Left forelimb (tissue), 1 donor: ENCODE measurements at places on chromosomes 11 and 22.

DNA sequence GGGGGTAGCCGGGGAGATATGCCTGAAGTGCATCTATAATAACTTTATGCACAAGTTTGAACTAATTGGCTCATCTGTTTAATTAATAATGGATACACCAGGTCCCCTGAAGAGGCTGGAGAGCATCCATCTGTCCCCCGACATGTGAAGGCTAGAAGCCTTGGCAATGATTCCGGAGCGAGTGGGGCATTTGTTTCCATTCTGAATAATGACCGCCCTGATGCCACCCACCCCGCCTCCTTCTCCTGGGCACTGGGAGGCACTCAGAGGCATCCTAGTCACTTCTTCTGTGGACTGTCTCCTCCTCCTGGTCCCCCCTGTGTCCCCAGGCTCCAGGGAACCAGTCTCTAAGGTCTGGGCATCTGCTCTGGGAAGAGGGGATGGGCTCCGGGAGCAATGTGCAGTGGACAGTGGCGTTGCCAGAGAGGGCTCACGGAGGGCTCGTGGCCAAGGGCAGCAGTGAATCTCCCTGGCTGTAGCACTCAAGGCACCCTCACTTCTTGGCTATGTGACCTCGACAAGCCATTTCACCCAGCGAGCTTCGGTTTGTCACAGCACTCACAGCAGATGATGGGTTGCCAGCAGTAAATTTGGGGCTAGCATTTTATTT is 64.7 kb downstream of the TSPAN18 start:
- DNase-seq, result no peak

- no peak for DNase-seq
Measured at GRCh38 chr11:64489831-64490441, 101.1 kb upstream of the SLC22A12 start.

- DNase-seq, result no peak
Measured at GRCh38 chr11:119522609-119523008, 99.6 kb upstream of the THY1 start.

DNA sequence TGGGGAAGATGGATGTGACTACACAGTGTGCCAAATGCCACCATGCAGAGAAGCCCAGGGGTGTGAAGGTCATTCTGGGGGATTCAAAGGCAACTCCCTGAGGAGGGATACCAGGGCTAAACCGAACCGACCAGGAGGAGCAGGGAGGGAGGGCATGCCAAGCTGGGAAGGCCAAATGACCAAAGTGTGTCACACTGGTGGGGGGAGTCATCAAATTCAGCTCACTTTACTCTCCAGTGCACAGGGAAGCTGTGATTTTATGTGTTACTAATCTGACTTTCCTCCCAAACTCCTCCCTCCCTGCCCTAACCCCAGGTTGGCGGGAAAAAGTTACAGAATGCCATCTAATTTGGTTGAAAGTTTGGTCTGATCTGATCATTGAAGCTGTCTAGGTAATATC is 29.7 kb upstream of the TSKU start:
- DNase-seq, result no peak

DNA sequence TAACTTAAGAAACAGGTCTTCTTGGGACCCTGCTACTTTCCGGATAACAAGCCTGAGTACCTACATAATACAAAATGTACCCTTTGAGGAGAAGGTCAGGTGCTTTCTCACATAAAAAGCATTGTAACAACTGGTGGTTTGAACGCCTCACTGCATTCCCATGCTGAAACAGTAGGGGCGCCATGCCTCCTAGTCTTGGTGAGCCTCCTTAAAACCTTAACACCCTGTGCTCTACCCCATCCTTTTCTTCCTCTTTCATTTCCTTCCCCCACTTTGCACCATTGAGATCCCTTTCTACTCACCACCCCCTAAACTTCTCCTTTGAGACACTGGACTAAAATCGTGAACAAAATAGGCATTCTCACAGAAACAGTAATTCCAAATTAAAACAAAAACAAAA is 729.3 kb downstream of the NTM start:
- no peak for DNase-seq

DNA sequence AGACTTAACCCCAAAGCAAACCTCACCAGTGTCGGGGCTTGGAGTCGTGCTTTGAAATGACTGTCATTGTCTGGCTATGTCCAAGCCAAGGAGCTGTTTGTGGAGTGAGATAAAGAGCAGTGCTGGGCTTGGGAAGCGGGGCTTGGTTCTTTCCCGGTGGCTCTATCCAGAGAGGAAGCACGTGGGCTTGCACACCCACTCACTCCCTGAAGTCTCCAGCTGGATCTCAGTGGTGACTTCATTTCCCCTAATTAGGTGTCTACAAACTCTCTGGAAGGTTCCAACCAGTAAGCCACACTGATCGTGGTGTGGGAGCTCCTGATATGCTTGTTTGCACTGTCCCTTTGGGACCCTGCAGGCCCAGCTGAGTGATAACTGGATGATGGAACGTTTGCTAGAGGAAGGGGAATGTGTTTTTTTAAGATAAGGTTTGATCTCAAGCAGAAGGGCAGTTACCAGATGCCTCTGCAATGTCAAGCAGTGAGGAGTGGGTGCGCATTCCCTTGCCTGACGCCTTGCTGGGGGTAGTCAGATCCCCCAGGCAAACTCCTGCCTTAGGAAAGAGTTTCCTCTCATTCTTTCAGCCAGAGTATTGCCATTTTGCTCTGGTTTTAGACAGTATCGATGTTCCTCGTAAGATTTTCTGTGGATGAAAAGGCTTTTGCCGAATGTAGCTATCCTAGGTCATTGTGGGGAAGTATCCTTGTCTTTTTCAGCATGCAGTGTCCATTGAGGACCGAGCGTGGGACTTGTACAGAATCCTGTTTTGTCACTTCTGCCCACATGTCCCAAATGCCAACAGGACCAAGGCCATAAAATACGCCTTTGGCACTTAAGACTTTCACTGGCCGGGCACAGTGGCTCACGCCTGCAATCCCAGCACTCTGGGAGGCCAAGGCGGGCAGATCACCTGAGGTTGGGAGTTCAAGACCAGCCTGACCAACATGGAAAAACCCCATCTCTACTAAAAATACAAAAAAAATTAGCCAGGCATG is 90.9 kb downstream of the MICAL2 start:
- peak; percentile 65 for DNase-seq

DNA sequence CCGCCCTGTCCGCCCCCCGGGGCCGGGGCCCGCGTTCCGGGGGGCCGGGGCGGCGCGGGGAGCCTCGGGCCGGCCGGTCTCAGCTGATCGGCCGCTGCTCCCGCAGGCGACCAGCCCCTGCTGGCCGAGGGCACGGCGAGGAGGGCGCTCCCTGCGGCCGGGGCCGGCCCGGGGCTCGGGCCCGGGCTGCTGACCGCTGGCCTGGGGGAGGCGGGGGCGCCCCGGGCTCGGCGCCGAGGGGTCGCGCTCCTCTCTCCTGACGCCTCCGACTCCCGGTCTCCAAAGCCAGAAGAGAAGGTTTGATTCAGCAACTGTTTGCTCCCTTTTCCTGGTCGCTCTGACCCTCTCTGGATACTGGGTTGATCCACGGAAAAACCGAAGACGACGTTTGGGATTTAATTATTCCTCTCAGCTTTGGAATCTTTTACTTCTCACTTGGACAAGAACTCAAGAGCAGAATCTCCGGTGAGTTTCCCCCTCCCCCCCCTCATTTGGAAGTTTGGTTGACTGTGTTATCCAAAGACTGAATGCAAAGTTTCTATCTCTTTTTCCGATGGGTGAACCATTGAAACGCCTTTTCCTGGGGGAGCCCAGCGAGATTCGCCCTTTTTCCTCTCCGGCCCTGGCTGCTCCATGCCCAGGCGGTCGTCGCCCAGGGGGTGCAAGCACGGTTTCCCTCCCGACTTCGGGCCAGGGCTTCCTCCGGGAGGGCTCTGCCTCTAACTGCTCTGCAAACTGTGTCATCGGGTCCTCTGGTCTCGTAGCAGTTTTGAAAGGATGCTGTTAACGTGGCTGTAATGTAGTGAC is 725 bp downstream of the KDM2A start:
- DNase-seq, result no peak

GRCh38 chr11:43790444-43790794 is 90.2 kb upstream of the ALKBH3 start:
- DNase-seq, result no peak

DNA sequence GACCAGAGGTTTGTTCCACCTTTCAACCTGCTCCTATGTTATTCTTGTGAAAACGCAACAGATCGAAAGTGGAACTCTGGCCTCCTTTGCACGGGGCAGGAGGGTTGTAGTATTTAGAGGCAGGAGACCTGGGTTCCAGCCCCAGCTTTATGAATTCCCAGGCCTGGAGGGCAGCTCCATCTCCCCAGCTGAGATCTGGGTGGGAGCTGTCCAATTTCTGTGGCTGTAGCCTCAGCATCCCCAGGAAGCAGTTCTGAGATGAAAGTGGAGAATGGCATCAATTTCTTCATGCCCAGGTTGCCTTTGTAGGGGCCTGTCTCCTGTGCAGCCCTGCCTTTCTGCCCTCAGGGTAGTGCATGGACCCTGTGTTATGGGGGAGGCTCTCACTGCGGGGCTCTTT is 4.1 kb downstream of the FADS2 start:
- no peak for DNase-seq

DNA sequence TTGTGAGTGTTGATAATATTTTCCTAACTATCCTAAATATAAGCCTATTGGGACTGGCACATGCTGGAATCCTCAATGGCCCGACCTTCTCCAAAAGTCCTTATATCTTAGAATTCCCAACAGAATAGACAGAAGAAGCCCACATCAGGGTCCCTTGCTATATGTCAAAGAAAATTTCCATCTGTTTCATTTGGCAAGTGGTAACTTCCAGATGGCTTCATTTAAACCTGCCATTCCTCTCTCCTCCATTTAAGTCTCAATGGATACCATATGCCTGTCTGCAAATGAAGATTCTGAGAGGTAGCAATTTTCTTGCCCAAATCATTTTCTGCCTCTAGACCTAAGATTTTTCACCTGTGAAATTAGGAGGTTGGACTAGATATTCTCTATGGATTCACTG is 73.1 kb upstream of the KCNA4 start:
- DNase-seq, result no peak

DNA sequence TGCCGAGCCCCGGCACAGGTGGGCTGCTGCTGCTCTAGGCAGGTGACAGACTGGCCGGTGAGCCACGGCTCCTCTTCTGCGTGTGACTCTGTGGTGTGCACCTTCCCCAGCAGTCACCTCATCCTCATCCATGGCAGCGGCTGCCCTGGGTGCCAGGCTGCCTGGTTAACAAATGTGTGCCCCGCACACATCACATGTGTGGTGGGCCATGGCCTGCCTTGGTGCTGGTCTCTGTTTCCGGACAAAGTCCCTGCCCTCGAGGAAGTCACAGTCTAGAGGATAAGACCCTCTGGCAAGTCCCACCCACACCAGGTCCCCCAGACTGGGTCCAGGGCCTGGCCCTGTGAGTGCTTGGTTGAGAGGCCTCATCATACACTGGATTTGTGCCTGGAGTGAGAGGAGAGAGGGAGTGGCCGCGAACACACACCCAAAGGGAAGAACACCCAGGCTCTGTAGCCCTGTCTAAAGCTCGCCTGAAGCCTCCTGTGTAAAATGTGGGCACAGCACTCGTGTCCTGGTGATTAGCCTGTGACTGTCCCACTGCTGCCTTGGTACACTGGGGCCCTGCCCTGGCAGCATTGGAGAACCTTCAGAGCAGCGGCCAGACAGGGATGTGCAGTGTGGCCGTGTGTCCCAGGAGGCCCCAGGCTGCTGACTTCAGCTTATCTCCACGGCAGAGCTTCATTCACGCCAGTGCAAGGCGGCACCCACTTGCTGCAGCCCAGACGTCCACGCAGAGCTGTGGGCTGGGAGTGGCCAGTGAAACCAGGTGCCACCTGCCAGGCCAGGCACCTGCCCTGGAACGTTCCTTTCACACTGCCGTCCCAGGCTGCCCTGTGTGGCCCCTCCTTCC is 269.9 kb downstream of the TBC1D22A start:
- no peak for DNase-seq

- DNase-seq, result no peak
Measured at GRCh38 chr22:39546889-39547586, 14.5 kb upstream of the RPS19BP1 start.

- DNase-seq, result no peak
Measured at GRCh38 chr22:46595545-46595944, 24.6 kb upstream of the GRAMD4 start.

GRCh38 chr22:35995772-35996171 is 32.9 kb downstream of the RBFOX2 start:
- peak; percentile 81 for DNase-seq

GRCh38 chr11:59415111-59415510 is 11.1 kb downstream of the OR5A2 start:
- DNase-seq, result no peak

GRCh38 chr11:6653097-6653496 is 2.5 kb downstream of the DCHS1 start:
- DNase-seq, result no peak

DNA sequence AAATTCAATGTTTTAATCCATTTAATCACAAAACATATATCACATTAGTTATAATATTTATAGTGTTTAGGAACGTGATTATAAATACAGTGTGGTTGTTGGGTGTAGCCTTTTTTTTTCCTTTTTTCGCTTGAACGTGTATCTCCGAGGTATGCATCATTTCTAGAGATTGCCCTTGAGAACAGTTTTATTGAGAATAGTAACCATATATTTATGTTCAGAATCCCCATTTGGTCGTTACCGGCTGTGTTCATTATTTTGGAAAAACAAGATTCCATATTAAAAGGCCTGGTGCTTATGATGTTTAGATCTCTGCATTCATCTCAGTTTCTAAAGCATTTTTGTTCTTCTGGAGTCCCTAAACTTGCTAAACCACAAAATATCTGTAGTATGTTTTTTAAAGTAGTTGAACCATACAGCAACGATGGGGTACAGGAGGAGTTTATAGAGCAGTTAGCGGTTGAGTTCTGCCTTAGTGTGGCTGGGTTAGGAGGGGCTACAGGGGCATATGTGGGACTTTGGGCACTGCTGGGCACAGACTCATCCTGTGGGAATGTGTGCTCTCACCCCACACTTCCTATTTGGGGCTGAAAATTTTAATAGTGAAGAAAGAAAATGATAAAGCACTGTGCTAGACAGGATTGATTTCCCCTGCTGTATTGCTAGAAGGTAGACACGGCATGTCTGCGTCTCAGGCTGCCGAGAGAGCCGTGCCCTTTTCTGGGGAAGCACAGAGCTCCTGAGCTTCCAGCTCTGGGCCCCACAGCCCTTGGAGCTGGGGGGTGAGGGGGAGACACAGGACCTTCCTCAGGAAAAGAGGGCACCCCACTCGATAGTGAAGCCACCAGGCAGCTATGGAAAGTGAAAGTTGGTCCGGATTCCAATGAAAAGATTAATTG is 81.5 kb upstream of the PPARA start:
- no peak for DNase-seq

DNA sequence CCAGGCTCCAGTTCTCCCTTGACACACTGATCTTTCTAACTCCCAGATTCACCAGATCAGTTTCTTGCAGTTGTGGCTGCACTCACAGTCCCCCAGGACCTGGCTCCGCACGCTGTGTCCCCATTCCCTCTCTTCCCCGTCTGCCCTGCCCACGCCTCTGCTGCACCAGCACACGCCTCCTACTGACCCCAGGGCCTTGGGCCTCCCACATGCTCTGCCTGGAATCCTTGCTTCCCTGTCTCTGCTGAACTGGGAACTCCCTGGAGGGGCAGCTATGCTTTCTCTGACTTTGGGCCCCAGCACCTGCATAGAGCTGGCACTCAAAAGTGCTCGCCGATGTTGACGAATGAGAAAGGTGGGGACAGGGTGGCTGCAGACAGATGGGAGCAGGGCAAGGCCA is 68.9 kb downstream of the MYO7A start:
- DNase-seq, result no peak
